ENCODE measurements at places on chromosomes 16 and 17.

DNA sequence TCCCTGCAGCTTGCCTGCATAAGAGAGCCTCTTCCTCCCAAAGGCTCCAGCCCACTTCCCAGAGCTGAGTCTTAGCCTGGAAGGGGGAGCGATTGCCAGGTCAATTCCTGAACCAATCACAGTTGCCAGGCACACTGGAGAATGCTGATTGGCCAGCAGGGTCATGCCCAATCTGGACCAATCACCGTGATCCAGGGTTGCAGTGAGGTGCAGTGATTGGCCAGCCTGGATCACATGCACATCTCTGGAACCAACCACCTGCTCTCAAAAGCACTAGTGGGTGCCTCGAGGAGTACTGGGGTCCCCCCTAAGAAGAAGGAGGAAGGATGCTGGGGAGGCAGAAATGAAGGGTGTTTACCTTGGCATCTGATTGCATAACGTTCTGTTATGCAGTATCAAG, 18.4 kb downstream of the NAGPA start:
- DNase-seq, result no peak

DNA sequence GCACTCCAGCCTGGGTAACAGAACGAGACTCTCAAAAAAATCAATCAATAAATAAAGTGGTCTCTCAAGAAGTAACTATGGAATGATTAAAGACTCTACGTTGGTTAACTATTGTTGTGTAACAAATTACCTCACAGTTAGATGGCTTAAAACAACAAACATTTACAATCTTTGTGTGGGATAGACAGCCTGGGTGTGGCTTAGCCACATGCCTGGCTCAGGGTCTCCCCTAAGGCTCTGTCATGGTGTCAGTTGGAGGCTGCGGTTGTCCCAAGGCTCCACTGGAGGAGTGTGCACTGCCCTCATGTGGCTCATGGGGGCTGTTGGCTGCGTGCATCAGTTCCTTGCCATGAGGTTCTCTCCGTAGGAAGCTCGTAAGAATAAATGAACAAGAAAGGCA, 294.5 kb downstream of the SNX29 start:
- DNase-seq, result no peak

- no peak for DNase-seq
These were observed 2.1 kb downstream of the CLDN7 start for GRCh38 chr17:7260151-7260550.

DNA sequence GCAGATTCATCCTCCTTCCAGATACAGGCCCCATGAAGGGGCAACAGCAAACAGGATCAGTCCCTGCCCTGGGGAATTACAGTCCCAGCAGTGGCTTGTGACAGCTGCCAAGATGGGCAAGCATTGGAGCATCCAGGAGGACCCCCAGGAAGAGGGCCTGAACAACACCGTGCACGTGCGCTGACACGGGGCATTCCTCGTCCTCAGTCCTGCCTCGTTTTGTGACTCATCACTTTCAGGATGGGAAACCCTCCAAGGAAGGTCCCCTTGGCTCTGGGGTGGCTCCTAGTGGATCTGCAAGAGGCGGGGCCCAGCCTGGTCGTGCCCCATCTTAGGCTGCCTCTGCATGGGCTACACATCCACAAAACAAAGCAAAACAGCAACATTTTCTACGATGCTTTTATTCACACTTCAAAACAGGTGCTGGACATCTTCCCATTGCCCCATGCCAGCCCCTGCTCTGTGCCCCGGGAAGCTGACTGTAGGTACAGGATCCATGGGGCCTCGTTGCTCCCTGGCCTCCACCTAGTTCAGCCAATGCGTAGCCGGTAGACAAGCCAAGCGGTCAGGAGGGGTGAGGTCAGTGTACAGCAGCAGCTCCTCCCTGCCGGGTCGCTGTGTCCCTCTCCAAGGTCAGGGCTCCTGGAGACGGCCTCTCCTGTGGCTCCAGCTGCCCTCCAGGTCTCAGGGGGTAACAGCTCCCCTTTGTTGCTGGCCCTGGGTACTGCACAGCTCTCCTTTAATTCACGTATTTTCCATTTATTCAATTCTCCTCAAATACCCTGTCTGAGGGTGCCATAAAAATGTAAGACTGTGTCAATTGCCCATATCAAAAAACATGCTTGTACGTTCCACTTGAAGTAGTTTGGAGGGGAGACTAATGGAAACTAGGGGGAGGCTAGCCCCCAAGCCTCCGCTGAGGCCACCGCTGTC, 32.2 kb downstream of the ACTG1 start:
- no peak for DNase-seq

GRCh38 chr16:74297145-74297665, 591 bp downstream of the PSMD7 start:
- no peak for DNase-seq

DNA sequence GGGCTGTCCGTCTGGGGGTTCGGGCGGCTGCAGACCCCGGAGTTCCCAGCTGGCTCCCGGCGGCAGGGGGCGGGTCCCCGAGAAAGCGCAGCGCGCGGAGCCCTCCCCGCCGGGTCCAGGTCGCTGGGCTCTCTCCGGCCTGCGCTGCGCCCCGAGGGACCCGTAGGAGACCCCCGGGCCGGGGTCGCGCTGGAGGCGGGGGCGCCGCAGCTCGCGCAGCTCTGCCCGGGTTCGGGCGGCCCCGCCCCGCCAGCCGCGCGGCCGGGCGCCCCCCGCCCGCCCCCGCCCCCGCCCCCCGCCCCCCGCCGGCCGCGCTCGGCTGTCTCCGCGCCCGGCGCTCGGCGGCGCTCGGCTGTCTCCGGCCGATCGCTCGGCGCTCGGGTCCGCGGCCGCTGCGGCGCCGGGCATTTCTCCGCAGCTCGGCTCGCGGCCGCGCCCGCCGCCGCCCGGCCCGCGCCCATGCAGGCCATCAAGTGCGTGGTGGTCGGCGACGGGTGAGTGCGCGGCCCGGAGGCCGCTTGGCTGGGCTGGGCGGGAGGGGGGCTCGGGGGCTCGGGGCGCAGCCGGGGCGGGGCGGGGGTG, at the start of gene RAC3:
TSS of gene RAC3 (plus strand) at position 376 of the 582 bp plus-strand sequence. CDS start at position 460, 84 bp downstream.
- DNase-seq, result no peak

GRCh38 chr17:10415161-10415560, 6.6 kb downstream of the MYH8 start:
- DNase-seq, result no peak

DNA sequence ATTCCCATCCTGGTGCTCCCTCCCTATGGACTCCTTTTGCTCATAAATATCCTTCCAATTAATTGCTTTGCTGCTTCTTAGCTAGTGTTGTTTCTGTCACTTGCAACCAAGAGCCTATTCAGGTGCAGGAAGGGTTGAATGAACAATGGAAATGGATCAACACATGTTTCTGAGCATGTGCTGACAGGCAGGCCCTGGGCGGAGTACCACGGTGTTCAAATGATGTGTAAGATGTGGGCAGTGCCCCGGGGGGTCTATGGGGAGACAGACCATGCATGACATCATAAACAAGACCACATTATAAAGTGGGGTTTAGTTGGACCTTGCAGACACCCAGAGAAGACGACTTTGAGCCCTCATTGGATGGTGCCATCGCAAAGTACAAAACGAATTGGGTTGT, 48.4 kb upstream of the MEOX1 start:
- no peak for DNase-seq
